Renal cortical epithelial cell (primary cell): ENCODE measurements at places on chromosomes 2 and 18.

DNA sequence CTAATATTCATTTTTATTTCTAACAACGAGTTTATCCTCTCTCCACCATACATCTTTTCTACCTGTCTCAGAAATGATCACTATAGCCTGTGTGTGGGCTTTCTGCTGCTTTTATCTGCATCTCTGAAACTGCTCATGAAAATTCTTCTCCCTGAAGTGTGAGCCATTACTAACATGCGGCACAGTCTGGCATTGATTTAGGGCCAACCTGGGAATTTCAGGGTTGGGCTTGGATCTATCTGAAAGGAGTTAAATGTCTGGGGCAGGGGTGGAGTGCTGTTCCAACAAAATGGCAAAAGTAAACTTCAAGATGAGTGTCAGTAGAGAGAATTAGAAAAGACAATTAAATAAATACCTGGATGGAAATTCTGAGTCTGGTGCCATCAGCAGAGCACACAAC lies 198.2 kb upstream of the OSR1 start:
- DNase-seq, result no peak

GRCh38 chr2:62938126-62938525 lies 112.5 kb upstream of the OTX1 start:
- DNase-seq, result no peak

- no peak for DNase-seq
Measured at GRCh38 chr2:11719230-11719977, 27.0 kb upstream of the LPIN1 start.

GRCh38 chr2:165203689-165204559 lies at the start of gene SCN3A:
TSS of gene SCN3A (minus strand) at chr2:165204050. CDS start at chr2:165176394, 27,656 bp downstream.
- DNase-seq, result peak; percentile 71

GRCh38 chr2:26178746-26179436 lies 6.0 kb downstream of the GAREM2 start:
- DNase-seq, result no peak

- peak; percentile 45 for DNase-seq
Measured at GRCh38 chr2:161178756-161179155, 18.5 kb downstream of the TANK start.

- DNase-seq, result no peak
Measured at GRCh38 chr18:11008505-11008904, 140.9 kb downstream of the PIEZO2 start.

GRCh38 chr18:40037356-40037755 lies 1917.7 kb upstream of the PIK3C3 start:
- DNase-seq, result no peak

DNA sequence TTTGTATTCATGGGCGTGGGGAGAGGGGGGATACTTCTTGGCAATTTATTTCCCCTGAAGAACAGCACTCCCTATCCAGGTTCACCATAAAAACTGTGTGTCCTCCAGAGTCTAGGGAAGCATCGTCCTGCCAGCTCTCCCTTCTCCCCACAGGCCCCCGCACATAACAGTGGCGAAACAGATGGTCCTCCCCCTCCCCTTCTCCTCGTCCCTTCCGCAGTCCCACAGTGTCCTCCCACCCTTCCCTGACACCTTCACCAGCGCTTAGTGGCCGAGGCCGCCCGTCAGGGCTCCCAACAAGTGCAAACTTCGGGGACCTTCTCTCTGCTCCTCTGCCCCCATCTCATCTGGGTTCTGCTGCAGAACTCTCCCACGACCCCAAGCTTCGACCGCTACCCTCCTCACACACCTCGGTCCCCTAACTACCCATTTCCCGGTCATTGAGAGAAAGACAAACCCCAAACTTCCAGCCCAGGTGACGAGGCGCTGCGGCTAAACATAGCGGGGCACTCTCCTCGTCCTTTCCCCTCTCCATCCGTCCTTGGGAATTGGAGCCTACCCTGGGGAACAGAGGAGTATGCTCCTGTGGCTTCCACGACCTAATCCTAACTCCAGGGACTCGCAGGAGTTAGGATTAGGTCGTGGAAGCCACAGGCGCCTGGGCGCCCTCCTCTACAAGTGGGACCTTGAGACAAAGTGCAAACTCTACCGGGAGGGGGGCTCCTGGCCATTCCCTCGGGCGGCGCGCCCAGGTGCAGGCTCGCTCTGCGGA lies 971 bp downstream of the ZNF385B start:
- no peak for DNase-seq

- DNase-seq, result peak; percentile 9
Measured at GRCh38 chr18:63040788-63041410, 278.7 kb downstream of the BCL2 start.

- no peak for DNase-seq
Measured at GRCh38 chr2:22734373-22735045, 650.5 kb upstream of the KLHL29 start.

GRCh38 chr2:48938231-48938630 lies 182.7 kb upstream of the LHCGR start:
- DNase-seq, result no peak

GRCh38 chr2:181872178-181872577 lies 19.4 kb upstream of the ITPRID2 start:
- no peak for DNase-seq

DNA sequence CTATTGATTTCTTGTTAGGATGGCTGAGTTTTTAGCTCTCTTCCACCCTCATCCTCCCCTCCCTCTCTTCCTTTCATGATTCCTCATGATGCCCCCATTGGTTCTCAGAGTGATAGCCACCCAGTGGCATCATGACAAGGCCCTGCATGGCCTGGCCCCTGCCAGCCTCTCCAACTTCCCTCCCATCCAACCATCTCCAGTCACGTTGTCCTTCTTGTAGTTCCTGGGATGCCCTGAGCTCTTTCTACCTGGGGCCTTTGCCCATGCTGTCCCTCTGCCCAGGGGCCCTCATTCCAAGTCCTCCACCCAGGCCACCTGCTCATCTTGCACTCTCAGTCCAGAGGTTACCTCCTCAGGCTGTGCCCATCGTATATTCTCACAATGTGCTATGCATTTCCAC lies 247.5 kb downstream of the TFCP2L1 start:
- no peak for DNase-seq

DNA sequence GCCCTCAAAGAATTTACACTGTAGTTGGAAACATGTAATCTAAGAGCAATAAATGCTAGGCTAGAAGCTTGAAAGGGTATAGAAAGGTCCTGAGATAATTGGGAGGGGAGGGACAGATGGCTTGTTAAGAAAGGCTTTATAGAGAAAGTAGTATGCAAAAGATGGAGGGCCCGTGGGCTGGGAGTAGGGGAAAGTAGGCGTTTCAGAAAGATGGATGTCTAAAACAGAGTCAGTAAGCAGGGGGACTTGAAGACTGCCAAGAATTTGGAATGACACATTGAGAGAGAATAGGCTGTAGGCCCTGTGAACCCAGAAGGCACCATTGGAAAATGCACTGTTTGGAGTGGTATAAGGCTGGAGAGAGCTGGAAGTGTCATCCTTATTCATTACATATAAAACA lies 822 bp downstream of the PSMG2 start:
- no peak for DNase-seq

- no peak for DNase-seq
Measured at GRCh38 chr2:72685638-72686213, 140.1 kb downstream of the EXOC6B start.

- no peak for DNase-seq
Measured at GRCh38 chr2:41727152-41727551, 320.7 kb upstream of the PKDCC start.

GRCh38 chr18:76386071-76386470 lies 109.0 kb downstream of the ZNF516 start:
- DNase-seq, result no peak

- no peak for DNase-seq
Measured at GRCh38 chr18:68800075-68800474, 2.2 kb downstream of the CCDC102B start.

DNA sequence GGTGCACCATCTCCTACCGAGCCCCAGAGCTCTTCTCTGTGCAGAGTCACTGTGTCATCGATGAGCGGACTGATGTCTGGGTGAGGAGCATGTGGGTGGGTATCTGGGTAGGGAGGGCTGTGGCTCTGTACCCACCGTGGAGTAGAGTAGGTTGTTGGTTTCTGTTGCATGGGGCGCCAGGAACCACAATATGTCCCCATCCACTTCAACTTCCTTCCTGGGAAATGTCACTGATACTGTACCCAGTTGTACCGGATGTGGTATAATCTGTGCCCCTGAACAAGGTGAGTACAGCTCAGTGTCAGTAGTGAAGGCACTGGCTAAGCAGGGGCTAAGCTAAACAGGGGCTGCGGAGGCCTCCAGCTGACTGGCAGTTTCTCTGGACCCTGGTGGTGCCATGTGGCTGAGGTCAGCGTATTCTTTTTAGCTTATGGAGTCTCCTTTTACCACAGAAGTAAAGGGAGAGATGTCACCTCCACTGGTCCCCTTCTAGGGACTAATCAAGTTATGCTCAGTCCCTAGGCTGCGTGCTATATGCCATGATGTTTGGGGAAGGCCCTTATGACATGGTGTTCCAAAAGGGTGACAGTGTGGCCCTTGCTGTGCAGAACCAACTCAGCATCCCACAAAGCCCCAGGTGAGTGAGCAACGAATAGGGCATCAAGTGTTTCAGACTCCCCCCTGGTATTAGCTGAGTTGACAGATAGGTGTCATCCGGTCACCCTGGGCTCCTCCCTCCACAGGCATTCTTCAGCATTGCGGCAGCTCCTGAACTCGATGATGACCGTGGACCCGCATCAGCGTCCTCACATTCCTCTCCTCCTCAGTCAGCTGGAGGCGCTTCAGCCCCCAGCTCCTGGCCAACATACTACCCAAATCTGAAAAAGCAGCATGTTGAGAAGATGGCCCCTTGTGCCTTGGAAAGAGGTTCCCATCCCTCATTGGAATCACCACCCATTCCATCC lies 2.7 kb downstream of the STK16 start:
- no peak for DNase-seq

- no peak for DNase-seq
Measured at GRCh38 chr2:219870041-219870440, 242.6 kb downstream of the SLC4A3 start.

DNA sequence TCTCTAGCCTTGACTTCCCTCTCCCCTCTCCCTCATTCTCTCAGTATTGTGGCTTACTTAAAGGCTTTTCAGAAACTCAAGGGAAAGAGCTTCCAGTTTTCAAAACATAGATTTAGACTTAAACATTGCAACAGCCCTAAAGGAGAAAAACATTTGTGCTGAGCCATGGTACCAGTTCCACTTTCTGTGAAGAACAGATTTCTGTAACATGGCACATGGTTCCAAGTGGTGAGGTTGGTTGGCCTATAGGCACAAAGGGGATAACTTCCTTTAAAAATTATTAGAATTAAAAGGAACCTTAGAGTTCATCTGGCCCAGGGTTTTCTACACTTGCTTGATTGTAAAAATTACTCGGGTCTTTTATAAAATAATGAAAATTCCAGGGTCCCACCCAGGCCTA lies 138.6 kb upstream of the CDCA7 start:
- DNase-seq, result no peak

DNA sequence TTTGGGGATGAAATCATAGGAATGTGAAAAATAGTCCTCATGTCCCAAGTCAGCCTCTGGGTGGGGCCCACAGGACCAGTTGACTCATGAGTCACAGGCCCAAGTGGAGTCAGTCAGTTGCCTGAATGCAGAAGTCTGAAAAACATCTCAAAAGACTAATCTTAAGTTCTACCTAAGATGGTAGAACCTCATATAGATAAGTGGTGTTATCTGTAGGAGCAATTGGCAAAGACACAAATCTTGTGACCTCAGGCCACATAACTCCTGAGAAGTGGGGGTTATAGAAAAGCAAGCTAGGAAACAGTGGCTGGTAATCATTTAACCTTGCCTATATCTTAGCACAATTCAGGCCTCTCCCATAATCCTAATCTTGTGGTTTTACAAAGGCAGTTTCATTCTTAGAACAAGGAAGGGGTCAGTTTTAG lies 257.1 kb upstream of the SPOPL start:
- DNase-seq, result no peak

DNA sequence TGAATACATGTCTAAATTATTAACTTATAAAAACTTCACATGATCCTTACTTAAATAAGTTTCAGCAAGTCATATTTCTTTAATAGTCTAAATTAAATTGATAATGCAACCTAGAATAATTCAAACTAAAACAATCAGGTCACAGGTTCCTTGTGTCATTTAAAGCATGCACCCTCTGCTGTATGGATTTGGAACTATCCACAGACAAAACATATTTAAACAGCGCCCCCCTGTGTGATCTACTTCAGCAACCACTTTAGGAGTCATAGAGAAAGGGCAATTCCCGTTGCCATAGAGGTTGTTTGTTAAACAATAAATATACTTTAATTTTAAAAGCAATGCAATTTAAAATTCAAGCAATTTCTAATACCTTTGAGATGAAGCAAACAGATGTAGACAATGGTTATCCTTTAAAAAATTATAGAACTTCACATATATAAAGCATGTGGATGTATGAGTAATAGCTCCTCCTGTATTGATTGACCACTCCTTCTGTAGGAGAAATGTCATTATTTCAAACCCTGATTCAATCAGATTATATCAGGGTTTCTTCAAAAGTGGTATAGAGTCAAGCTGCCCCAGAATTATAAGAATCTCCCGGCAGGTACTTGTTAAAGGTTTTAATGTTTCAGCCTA lies 21.2 kb downstream of the GRB14 start:
- peak; percentile 88 for DNase-seq

DNA sequence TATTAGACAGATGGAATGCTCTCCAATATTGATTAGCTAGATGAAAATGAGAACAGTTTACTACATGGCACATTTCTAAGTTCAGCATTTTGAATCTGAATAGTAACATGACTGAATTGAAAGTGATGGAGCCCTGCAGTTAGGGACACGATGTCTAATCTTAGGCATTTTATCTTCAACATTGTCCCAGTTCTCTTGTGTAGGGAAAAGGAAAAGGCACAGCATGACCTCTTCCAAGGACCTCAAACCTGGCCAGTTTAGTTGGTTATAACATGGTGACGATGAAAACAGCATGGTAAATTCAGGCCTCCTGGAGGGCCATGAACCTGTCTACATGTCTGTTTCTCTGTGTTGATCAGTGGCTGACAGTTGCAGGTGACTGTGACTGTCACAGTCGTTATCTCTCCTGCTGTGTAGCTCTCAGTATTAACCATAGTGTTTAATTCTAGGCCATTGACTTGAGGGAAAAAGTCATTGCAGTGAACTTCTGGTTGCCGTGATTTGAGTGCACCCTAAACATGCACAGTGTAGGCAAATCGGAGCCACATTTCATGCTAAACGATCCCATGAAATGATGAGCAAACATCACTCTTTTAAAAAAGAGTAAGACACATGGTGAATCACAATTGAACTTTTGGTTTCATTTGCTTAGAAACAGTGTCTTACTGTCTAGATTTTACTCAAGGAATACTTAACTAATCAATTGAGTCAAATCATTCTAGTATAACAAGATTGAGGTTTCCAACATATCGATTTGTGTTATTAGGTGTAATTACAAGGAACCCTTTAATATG lies 129.7 kb downstream of the PHLPP1 start:
- DNase-seq, result no peak

- no peak for DNase-seq
Measured at GRCh38 chr18:35553300-35553699, 28.2 kb upstream of the GALNT1 start.

GRCh38 chr2:119958670-119959268 lies 54.1 kb upstream of the EPB41L5 start:
- DNase-seq, result no peak

DNA sequence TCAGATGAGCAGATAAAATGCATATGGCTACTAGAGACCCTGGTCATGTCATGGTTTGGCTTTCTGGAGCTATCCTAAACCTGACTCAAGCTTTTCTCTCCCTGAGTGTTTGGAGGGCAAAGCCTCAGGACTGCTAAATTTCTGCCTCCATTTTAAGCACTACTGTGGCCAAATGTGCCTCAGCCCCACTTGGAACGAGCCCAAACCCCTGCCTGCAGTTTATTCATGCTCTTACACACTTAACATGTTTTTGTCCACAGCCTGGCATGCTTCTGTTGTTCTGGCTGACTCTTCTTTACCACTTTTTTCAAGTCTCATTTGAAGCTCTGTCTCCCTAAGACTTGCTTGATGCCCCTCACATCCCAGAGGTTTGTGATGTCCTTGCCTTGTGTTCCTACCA lies 24.7 kb downstream of the MGAT5 start:
- no peak for DNase-seq
